ENCODE measurements at places on chromosomes 16 and 17.

DNA sequence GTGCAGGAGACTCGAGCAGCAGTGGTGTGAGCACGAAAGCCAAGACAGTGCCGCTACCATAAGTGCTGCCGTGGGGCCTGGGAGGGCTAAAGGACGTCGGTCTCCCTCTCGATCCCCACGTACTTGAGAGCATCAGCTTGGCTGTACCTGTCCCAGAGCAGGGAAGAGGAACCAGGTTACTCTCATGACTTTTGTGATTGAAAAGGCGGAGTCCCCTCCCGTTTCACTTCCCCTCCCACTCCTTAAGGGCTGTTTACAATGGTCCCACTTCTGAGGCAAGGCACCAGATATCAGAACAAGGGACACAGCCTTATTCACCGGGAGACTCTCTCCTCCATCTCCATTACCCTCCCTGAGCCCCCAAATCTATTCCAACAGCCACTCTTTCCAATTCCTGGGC lies 20.1 kb downstream of the CNTNAP1 start:
- DNase-seq, result no peak
- no peak overlapping the region for H3K4me3 ChIP-seq
- H3K27me3 ChIP-seq, result no peaks in the 10 kb centered on the region
- peaks cover 18% of the 10 kb centered on the region for H3K4me1 ChIP-seq
- H3K27ac ChIP-seq, result no peak overlapping the region
- 0 out of 2 replicates have a peak, but pooled peaks cover under 1% of the 10 kb centered on the region for H3K36me3 ChIP-seq

DNA sequence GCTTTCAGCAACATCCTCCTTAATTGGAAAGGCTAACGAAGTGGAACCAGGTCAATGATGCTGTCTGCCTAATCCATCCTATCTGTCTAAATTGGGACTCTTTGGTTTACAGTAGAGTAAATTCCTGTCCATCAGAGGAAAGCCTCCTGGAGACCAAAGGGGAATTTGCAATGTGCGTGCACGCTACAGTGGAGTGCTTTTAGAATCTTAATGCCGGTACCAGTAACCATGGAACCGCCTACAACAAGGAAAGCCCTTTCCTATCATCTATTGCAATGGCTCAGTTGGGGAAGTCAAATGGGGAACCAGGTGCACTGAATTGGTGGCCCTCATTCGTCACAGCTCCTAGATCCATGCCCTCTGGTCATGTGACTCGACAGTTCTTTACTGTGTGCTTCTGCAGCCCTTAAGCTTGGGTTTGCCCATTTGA lies 110.1 kb downstream of the XYLT1 start:
- no peaks in the 10 kb centered on the region for H3K36me3 ChIP-seq
- H3K4me1 ChIP-seq, result no peaks in the 10 kb centered on the region
- no peak overlapping the region for H3K27ac ChIP-seq
- H3K4me3 ChIP-seq, result no peak overlapping the region
- no peaks in the 10 kb centered on the region for H3K27me3 ChIP-seq
- no peak for DNase-seq

DNA sequence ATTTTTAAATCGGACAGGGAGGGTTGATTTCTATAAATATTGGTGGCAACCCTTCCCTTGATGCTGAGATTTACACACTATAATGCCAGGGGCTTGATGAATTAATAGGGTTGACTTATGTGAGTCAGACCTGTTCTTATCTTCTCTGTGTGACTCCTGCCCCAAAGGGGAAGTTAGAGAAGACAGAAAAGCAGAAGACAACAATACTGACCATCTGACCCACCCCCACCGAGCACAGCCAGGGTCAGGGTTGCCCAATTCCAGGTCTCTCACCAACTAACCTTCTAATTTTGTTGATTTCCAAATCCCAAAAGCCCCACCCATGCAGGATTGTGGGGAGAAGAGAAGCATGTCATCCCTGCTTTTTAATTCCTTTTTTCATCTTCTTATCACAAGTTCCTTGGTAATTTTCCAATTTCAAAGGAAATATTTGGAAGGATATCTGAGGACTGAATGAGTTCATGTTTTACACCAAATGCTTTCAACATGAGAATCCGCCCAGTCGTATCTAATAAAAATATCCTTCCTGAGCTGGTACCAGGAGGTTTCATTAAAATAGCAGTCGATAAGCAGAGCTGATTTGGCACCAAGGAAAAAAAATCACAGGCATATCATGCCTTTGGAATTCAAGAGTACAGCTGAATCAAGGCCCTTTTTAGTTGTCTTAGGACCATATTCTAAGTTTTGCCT lies 603.4 kb upstream of the CDH11 start:
- no peaks in the 10 kb centered on the region for H3K4me1 ChIP-seq
- DNase-seq, result no peak
- H3K27me3 ChIP-seq, result no peaks in the 10 kb centered on the region
- no peaks in the 10 kb centered on the region for H3K36me3 ChIP-seq
- H3K27ac ChIP-seq, result no peak overlapping the region

DNA sequence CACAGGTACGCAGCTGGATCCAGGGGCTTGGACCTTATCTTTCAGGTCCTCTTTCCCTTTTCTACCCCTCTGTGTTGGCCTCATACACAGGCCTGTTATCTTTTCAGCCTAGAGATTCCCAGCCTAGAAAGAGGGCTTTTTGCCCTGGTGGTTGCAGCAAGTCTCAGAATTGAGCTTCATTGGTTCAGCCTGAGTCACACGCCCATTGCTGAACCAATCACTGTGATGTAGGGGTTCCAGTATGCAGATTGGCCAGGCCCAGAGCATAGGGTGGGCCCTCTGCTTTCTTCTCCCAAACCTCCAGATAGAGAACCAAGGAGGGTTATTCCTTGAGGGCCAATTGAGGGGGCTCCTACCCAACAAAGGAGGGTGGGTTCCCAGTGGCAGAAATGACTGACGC lies 32.8 kb downstream of the GPT2 start:
- no peak overlapping the region for H3K27ac ChIP-seq
- no peaks in the 10 kb centered on the region for H3K27me3 ChIP-seq
- no peaks in the 10 kb centered on the region for H3K4me1 ChIP-seq
- no peak for DNase-seq
- H3K36me3 ChIP-seq, result no peaks in the 10 kb centered on the region

DNA sequence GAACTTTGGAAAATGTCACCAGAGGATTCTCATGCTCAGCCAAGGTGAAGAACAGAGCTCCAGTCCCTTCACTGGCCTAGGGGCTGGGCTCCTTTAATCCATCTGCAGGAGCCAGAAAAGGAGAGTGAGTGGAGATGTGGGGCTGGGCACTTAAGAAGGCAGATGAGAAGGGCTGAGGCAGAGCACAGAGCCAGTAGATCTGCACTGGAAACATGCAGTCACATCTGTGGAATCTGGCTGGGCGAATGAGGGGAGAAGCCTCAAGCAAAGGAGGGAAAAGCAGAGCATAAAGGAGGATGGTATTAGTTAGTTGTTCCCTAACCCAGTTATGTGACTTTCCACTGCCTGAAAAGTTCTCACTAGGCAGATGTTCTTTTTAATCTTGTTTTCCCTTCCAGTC lies 50.4 kb upstream of the BCAR1 start:
- no peaks in the 10 kb centered on the region for H3K27me3 ChIP-seq
- H3K4me1 ChIP-seq, result no peaks in the 10 kb centered on the region
- DNase-seq, result no peak
- H3K36me3 ChIP-seq, result no peaks in the 10 kb centered on the region
- no peak overlapping the region for H3K4me3 ChIP-seq

GRCh38 chr16:81817296-81817695 lies 38.2 kb downstream of the PLCG2 start:
- peak; percentile 62 for DNase-seq
- H3K4me3 ChIP-seq, result peak overlapping the region; percentile 47
- peak overlapping the region; percentile 100 for H3K27ac ChIP-seq
- H3K4me1 ChIP-seq, result peaks cover 36% of the 10 kb centered on the region

DNA sequence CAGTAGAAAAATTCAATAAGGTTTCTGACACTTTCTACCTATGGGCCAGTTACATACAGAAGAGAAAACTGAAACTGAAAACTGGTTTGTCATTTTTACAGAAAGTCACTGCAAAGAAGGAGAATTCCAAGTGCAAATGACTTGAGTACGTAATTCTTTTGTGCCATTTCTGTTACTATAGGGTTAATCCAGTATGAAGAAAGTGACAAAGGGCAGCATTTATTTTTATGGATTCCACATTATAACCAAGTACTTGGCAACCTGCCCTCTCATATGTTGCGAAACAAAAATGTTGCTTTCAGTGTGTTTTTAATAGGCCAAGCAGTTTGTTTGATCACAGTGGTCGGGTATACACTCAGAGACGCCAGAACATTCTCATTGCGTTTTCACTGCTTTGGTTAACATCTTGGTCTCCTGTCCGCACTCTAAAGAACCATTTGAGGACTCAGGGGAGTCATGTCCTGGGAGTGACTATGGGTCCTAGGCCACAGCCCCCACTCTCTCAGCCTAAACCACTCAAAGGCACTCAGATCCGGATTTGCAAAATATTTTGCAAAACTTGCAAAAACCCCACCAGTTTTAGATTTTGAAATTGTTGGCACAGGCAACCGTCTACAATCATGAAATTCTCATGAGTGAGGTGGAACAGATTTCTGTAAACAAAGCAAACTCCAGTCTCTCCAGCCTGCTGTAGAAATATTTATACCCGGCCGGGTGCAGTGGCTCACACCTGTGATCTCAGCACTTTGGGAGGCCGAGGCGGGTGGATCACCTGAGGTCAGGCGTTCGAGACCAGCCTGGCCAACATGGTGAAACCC lies 15.4 kb upstream of the HELZ start:
- H3K36me3 ChIP-seq, result no peaks in the 10 kb centered on the region
- peak overlapping the region; percentile 50 for H3K4me3 ChIP-seq
- peak overlapping the region; percentile 72 for H3K27ac ChIP-seq
- DNase-seq, result peak; percentile 78

DNA sequence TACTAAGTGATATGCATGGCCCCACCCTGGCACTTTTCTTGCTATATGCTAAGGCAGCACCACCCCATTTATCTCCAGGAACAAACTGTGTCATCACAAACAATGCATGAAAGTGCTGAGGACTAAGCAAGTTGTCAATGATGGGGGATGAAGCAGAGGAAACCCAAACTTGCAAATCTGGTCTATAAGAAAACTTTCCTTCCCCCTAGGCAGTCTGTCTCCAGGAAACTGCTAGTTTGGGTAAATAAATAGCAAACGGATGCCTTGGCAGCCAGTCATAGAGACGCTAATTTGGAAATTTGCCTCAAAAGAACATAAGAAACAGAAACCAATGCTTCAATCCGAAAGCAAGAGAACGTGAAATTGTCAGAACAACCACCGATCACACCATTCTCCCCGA lies 5.6 kb upstream of the HSBP1 start:
- H3K4me1 ChIP-seq, result no peaks in the 10 kb centered on the region
- DNase-seq, result no peak
- H3K27me3 ChIP-seq, result no peaks in the 10 kb centered on the region
- H3K4me3 ChIP-seq, result no peak overlapping the region
- no peak overlapping the region for H3K27ac ChIP-seq

GRCh38 chr17:78474614-78475146 lies 96.2 kb downstream of the PGS1 start:
- H3K27ac ChIP-seq, result peak overlapping the region; percentile 62
- H3K36me3 ChIP-seq, result no peaks in the 10 kb centered on the region
- H3K27me3 ChIP-seq, result 0 out of 2 replicates have a peak, but pooled peaks cover 9% of the 10 kb centered on the region
- peak; percentile 99 for DNase-seq
- peaks cover 26% of the 10 kb centered on the region for H3K4me1 ChIP-seq

GRCh38 chr16:1614456-1615102 lies 2.4 kb downstream of the CRAMP1 start:
- no peak overlapping the region for H3K27ac ChIP-seq
- no peaks in the 10 kb centered on the region for H3K27me3 ChIP-seq
- peak overlapping the region; percentile 58 for H3K4me3 ChIP-seq
- peaks cover 16% of the 10 kb centered on the region for H3K4me1 ChIP-seq

DNA sequence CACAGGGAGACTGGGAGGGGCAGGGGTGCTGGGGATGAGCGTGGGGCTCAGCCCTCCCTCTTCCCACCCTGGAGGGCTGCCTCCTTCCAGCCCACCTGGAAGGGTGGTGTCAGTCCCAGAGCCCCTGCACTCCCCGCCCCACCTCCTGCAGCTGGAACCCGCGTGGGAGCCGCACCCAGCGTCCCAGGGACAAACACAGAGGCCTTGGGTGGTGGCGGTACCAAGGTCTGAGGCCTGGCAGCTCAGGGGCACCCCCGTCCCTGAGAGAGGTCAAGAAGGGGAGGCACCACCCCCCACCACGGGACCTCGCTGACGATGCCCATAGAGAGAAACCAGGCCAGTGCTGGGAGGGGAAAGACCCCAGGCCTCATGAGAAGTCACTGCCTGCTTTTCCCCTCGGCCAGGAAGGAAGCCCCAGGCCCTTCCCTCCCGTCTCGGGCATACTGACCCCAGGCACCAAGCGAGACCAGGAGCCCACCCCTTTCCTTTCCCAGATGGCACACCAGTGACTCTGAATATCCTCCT lies 4.1 kb downstream of the HS3ST6 start:
- no peaks in the 10 kb centered on the region for H3K4me1 ChIP-seq
- peaks cover 48% of the 10 kb centered on the region for H3K27me3 ChIP-seq
- DNase-seq, result no peak
- H3K4me3 ChIP-seq, result no peak overlapping the region
- H3K27ac ChIP-seq, result no peak overlapping the region

DNA sequence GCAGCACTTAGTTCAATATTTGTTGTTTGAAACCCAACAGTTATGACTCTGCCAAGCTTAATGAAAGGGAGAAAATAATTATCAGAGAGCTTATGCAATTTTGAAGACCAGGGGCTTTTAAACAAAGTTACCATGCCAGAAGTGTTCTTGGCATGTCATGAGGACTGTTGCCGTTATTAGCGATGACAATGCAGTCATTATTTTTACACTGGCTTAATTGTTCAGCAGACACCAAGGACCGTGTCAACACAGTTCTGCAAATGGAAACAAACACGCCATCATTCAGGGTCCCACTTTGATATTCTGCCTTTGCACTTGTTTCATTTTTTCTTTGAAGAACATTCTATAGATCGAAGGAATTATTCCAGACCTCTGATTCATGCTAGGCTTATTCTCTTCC lies 518.5 kb downstream of the CDH13 start:
- no peak overlapping the region for H3K27ac ChIP-seq
- H3K4me1 ChIP-seq, result no peaks in the 10 kb centered on the region
- no peak for DNase-seq

- H3K4me1 ChIP-seq, result 0 out of 2 replicates have a peak, but pooled peaks cover 7% of the 10 kb centered on the region
- no peaks in the 10 kb centered on the region for H3K27me3 ChIP-seq
- no peak for DNase-seq
- no peaks in the 10 kb centered on the region for H3K36me3 ChIP-seq
- H3K4me3 ChIP-seq, result no peak overlapping the region
Measured at GRCh38 chr16:69180011-69180338, 7.0 kb upstream of the SNTB2 start.

DNA sequence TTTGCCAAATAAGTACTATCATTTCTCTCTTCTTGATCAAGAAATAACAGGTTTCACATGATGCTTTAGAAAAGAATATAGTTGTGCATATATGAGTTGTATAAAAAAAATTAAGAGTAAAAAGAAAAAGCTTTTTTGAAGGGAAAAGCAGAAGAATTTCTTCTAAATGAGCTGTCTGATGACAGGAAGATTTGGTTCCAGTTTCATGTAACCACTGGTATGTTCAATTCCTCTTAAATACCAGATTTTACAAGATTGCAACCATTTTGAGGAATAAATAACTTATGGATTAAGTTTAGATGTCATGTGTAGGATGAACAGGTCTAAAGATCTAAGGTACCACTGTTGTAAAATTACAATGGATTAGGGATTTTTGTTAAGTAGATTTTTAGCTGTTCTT lies 45.0 kb downstream of the VMP1 start:
- H3K27me3 ChIP-seq, result no peaks in the 10 kb centered on the region
- no peak for DNase-seq
- no peaks in the 10 kb centered on the region for H3K4me1 ChIP-seq
- H3K4me3 ChIP-seq, result no peak overlapping the region

- no peaks in the 10 kb centered on the region for H3K27me3 ChIP-seq
- H3K36me3 ChIP-seq, result no peaks in the 10 kb centered on the region
- H3K4me1 ChIP-seq, result peaks cover 10% of the 10 kb centered on the region
- H3K27ac ChIP-seq, result no peak overlapping the region
- DNase-seq, result no peak
- no peak overlapping the region for H3K4me3 ChIP-seq
Measured at GRCh38 chr17:82193520-82194220, 19.0 kb downstream of the CCDC57 start.

Measured in MM.1S (cell line).